GM18507 (cell line): ENCODE measurements at places on chromosomes 6 and 20.

- DNase-seq: no peak
Observed at GRCh38 chr6:15880262-15880973, 217.6 kb upstream of the DTNBP1 start.

GRCh38 chr6:26472549-26473290 is 15.0 kb downstream of the BTN2A1 start:
- DNase-seq: no peak

DNA sequence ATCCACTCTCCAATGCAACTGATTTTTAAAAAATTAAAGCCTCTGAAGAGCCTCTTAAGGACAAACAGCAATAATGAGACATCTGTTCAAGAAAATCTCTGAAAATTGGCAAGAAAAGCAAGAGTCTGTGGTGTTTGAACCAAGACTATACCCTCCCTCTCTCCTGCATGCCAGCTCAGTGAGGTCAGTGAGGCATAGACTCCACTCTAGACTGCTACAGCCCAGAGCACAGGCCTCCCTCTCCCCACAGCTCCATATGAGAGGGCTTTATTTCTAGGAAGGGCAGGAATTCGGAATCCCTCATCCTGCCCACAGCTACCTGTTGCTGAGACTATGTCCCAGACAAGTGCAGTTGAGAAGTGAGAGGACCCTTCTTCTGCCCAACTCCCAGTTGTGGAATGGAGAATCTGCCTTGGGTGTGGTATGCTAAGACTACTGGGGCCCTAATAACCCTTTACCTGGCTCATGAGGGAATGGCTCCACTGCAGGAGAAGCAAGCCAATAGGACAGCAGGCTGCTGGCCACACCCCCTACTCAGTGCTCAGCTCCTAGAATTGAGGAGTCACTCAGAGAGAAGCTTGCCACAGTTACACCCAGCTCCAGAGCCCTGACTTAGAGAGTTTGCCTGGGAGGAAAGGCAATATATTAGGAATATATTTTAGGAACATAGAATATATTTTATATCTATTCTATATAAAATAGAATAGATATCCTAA is 22.7 kb upstream of the HLA-DQA1 start:
- no peak for DNase-seq

GRCh38 chr20:49699200-49699992 is 14.3 kb downstream of the B4GALT5 start:
- DNase-seq: no peak

DNA sequence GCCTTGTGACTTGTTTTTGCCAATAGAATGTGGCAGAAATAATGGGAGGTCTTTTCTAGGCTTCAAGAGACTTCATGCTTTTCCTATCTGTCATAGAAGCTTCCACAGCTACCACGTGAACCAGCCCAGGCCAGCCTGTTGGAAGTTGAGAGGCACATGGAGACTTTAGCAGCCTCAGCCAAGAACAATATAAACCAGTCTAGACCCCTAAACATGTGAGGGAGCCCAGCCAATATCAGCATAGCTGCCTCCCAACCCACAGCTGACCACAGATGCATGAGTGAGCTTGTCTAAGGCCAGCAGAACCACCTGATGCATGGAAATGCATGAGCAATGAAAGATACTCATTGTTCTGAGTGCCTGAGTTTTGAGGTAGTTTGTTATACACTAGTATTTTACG is 540.7 kb upstream of the BTBD3 start:
- no peak for DNase-seq

GRCh38 chr6:16979677-16980370 is 122.0 kb upstream of the STMND1 start:
- no peak for DNase-seq

DNA sequence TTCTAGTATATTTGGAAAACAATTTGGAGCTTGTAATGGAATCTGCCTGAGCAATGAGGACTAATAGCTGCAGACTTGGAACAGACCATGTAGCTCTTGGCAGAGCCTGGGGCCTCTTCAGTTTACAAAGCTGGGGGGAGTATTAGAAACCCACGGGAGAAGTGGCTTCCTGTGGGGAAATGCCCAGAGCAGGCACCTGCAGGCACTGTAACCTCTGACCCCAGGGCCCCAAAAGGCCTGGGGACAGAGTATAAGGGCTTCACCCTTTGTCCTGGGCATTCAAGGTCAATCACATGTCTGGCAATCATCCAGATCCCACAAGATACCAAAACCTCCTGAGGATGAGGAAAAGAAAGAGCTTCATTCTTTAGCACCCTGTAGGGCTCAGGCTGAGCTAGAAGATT is 19.4 kb downstream of the PKIG start:
- DNase-seq: no peak

GRCh38 chr20:35238170-35238569 is 11.7 kb downstream of the MMP24 start:
- DNase-seq: no peak

- no peak for DNase-seq
Observed at GRCh38 chr6:69917834-69918233, 51.5 kb downstream of the COL19A1 start.
